Endothelial cell of umbilical vein (primary cell): ENCODE measurements at places on chromosomes 6 and 20. TPM values are rescaled to one million over a fixed set of nuclear protein-coding genes. Genes with fewer than 3 reads are reported as not detected.

CFB gene
- total RNA-seq: 0.51 and 1.5 TPM in 2 replicates

TMEM74B gene
- 0.67 and 1.1 TPM in 2 replicates for total RNA-seq

OPRM1 gene
- total RNA-seq: not detected in 2 replicates

FAM8A1 gene
- total RNA-seq: 11.3 and 11.5 TPM in 2 replicates

SPAG4 gene
- total RNA-seq: 3.7 and 7.2 TPM in 2 replicates

RNF144B gene
- 78.3 and 97.3 TPM in 2 replicates for total RNA-seq

GSTA4 gene
- 15.0 and 17.9 TPM in 2 replicates for total RNA-seq

ATF6B gene
- total RNA-seq: 102 and 106 TPM in 2 replicates

SLC44A4 gene
- total RNA-seq: 0.12 and 0.84 TPM in 2 replicates

TPX2 gene
- 112 and 114 TPM in 2 replicates for total RNA-seq

EGFL8 gene
- total RNA-seq: 12.6 and 13.6 TPM in 2 replicates

SOBP gene
- total RNA-seq: 6.1 and 6.6 TPM in 2 replicates

C20orf141 gene
- total RNA-seq: not detected in 2 replicates

TMC2 gene
- total RNA-seq: not detected in 2 replicates

EDN3 gene
- not detected in 2 replicates for total RNA-seq

PRR18 gene
- total RNA-seq: not detected in 2 replicates

HSPA1L gene
- total RNA-seq: 0.74 and 0.77 TPM in 2 replicates

HSPA12B gene
- 3.4 and 6.6 TPM in 2 replicates for total RNA-seq

SLC26A8 gene
- not detected in 2 replicates for total RNA-seq

SLC35F1 gene
- total RNA-seq: not detected in 2 replicates

HTR1B gene
- total RNA-seq: 54.7 and 57.5 TPM in 2 replicates

NOL7 gene
- total RNA-seq: 75.6 and 80.0 TPM in 2 replicates

STAU1 gene
- total RNA-seq: 98.1 and 103 TPM in 2 replicates

RAET1L gene
- not detected in 2 replicates for total RNA-seq

EIF6 gene
- total RNA-seq: 124 and 153 TPM in 2 replicates

GLP1R gene
- not detected in 2 replicates for total RNA-seq

HLA-DPB1 gene
- total RNA-seq: 2.3 and 19.1 TPM in 2 replicates

ZDHHC14 gene
- total RNA-seq: 23.0 and 23.6 TPM in 2 replicates

RIMS4 gene
- total RNA-seq: not detected in 2 replicates

L3MBTL1 gene
- total RNA-seq: 7.1 and 8.2 TPM in 2 replicates

SCGN gene
- total RNA-seq: not detected in 2 replicates

MYMX gene
- total RNA-seq: not detected in 2 replicates

PCSK2 gene
- not detected in 2 replicates for total RNA-seq

RNF182 gene
- 0.78 and 0.93 TPM in 2 replicates for total RNA-seq

BFSP1 gene
- 3.7 and 5.2 TPM in 2 replicates for total RNA-seq

LY86 gene
- total RNA-seq: not detected in 2 replicates

FAM209B gene
- not detected in 2 replicates for total RNA-seq

MOXD1 gene
- not detected in 2 replicates for total RNA-seq

LY6G6F gene
- total RNA-seq: not detected in 2 replicates

CASS4 gene
- not detected in 2 replicates for total RNA-seq

NKX2-4 gene
- total RNA-seq: not detected in 2 replicates

C6orf15 gene
- not detected in 2 replicates for total RNA-seq

TAAR2 gene
- not detected in 2 replicates for total RNA-seq
